ENCODE measurements at places on chromosomes 4 and X. TPM values are rescaled to one million over a fixed set of nuclear protein-coding genes. Genes with fewer than 3 reads are reported as not detected.

GRCh38 chrX:4588893-4589292 lies 875.4 kb upstream of the PRKX start:
- no peak for DNase-seq

GRCh38 chr4:153259661-153260060 lies 55.4 kb downstream of the TRIM2 start:
- DNase-seq, result no peak

DNA sequence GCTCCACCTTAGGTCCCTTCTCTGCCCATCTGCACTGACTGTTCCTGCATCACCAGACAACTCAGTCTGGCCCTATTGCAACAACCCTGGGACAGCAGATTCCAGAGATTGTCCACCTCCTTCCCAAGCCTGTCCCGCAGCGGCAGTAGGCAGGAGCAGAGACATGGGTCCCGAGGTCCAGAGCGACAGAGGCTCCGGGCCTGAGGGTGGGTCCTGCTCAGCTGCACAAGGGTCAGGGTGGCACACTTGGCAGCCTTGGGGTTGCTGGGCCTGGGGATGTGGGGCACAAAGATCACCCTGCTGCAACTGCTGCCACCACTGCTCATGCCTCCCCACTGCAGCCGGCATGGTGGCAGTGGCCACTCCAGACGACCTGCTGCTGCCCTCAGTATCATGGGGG lies 674.5 kb downstream of the SH3BGRL start:
- no peak for DNase-seq

DNA sequence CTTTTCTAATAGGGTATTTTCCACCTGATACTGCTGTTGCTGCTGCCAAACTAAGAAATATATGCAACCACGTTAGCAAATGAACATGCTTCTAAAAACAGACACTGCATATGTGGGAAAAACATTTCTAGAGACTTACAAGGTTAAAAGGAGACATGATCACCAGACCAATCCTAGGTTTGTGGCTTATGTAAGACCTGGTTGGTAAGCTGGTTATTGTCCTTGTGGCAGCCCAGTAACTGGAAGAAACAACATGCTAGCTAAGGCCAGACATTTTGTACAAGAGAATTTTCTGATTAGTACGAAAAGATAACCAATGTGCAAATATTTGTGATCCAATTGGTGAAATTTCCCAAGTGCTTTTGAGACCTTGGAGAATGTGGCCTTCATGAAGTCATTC lies 112.0 kb downstream of the AFF2 start:
- DNase-seq, result no peak

The ENOPH1 gene
- total RNA-seq, result 26.7 TPM

Data from CD4-positive, CD25-positive, alpha-beta regulatory T cell (primary cell).